Dermis blood vessel endothelial cell (primary cell): ENCODE measurements at places on chromosomes 6 and 20. TPM values are rescaled to one million over a fixed set of nuclear protein-coding genes. Genes with fewer than 3 reads are reported as not detected.

DNA sequence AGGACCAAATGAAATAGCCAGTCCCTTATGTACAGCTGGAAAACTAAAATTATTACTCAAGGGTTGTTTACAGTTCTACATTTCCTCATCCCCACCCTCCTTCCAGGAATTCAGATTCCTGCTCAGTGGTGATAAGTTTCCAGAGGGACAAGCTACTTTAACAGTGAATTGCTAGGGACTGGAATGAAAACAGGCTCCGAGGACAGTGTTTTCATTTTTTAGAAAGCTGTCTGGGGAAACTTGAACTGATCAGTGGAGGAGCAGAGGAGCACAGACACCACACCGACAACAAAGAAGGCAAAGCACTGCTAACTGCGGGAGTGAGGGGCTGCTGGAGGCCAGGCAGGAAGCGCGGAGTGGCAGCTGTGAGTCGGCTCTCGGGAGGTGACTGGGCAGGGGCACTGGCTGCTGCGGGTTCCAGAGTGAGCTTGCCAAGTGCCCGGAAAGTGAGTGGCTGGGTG is 322.2 kb downstream of the ESR1 start:
- peak; percentile 54 for DNase-seq

DNA sequence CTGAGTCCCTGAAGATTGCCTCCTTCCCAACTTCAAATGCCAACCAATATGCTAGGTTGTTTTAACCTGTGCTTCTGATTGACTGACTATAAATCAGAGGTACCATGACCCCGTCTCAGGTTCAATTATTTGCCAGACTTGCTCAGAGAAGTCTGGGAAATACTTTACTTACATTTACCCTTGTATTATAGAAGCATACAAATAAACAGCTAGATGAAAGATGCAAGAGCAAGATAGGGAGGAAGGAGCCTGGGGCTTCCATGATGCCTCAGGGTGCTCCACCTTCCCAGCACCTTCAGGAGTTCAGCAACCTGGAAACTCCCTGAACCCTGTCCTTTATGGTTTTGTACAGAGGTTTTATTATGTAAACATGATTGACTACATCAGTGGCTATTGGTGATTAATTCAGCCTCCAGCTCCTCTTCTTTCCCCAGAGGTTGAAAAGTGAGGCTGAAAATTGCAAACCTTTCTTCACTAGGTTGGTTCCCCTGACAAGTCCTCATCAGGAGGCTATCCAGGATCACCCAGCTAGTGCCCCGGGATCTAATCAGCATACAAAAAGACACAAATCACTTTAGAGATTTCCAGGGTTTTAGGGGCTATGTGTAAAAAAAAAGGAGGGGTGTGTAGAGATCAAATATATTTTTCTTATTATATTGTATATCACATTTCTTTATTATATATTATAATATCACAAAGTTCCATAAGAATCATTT is 547.7 kb downstream of the EPM2A start:
- no peak for DNase-seq

GRCh38 chr6:71645299-71645698 is 241.1 kb upstream of the RIMS1 start:
- DNase-seq = no peak

DNA sequence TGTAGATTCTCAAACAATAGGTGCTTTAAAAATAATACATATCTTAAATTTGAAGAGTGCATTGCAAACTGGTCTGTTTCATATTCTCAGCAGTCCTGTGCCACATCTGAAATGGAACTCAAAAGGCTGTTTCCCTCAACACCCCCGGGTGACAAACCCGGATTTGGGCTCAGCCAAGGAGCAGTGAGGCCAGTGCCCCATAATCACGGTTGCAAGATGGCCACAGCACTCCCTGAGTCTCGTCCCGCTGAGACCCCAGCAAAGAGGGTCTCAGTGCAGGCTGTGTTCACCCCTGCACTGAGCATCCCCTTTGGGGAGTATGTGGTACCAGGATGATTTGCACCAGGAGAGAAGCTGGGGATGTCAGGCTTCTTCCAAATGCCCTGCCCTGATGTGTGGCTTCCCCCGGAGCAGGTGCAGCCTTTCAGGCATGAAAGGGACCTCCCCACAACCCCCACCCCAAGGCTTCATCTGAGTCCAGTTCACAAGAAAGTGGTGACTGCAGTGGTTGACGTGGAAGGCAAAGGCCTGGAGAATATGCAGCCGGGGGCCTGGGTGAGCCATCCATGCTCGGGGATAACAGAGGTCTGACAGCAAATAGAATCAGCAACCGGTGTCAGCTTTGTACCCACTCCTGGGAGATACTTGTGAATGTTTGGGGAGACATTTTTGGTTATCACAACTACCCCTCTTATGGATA is 202.9 kb downstream of the SYNDIG1 start:
- DNase-seq = no peak

GRCh38 chr6:113488061-113488460 is 369.1 kb upstream of the MARCKS start:
- no peak for DNase-seq

DNA sequence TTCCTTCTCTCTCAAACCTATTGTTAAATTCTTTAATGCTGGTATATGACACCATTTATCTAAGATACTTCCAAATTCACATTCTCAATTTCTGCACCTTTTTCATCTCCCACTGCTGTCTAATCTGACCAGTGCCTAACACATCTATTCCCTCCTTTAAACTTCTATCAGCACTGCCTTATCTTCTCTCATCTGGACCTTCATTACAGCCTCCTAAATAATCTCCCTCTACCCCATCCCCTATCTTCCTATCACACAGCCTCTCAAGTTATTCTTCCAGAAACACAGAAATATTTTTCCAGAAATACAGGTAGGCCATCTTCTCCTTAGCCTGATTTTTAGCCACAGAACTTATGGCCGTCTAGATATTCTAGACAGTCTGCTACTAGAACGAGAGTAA is 5.5 kb downstream of the DTNBP1 start:
- DNase-seq = no peak

DNA sequence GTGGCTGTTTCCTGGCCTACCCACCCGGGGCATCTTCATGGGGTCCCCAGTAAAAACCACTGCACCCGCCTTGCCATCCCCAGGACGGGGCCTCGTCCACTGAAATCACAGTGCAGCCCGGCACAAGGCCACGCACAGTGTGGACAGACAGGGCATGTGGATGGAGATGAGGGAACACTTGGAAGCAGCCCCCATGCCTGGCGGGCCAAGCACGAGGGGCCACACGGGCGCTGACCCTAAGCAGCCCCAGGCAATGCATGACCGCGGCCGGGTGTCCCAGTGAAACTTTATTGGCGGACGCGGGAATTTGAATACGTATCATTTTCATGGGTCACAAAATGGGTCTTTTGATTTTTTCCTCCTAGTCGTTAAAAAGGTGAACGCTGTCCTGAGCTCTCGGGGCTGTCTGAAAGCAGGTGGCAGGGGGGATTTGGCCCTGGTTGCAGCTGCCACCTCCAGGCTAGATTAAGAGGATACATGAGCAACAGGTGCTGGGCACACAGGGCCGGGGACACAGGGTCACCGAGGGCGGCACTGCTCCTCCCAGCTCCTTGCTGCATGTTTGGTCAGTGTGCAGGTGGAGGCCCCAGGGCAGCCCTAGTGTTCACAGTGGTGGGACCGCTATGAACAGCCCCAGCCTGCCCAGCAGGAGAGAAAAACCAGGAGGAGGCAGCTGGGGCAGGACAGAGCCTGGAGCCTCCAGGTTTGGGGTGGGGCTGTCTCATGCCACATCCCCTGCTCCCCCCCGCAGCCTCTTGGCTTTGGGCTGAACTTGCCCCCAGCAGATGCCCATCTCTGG is 74.9 kb upstream of the SLCO4A1 start:
- no peak for DNase-seq

- DNase-seq = no peak
These were observed 91.6 kb downstream of the RNF217 start for GRCh38 chr6:125053809-125054208.

DNA sequence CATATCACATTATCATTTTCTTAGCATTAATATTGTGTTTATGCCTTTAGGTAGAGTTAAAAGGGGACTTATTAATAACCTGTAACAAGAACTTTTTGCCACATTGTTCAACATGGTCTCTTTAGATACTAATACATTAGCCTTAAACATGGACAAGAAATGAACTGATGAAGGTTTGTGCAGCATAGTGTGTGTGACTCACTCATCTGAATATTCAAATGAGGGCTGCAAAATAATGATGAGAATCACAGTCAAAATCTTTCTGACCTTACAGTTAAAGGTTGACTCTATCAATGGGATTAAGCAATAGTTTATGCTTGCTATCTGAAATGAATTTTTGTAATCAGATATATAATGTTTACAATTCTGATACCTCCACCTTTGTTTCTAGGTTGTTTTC is 1189.3 kb upstream of the CITED2 start:
- DNase-seq = no peak

DNA sequence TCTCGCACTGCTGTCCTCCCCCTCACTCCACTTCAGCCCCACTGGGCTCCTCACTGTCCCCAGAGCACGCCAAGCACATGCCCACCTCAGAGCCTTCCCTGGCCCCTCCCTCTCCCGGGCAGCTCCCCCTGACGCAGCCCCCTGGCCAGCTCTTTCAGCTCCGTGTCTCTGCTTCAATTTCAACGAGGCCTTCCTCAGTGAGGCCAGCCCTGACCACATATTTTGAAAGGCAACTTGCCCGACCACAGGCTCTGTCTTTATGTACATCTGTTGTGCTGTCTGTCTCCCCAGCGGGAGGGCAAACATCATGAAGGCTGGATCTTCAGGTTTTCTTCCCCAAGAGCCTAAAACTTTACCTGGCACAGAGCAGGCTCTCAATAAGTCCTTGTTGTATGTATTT is 44.6 kb downstream of the JPH2 start:
- no peak for DNase-seq

GRCh38 chr6:120278689-120279396 is 929.3 kb upstream of the MAN1A1 start:
- DNase-seq = no peak

- DNase-seq = no peak
These were observed 325.2 kb downstream of the NRN1 start for GRCh38 chr6:5681480-5681879.

DNA sequence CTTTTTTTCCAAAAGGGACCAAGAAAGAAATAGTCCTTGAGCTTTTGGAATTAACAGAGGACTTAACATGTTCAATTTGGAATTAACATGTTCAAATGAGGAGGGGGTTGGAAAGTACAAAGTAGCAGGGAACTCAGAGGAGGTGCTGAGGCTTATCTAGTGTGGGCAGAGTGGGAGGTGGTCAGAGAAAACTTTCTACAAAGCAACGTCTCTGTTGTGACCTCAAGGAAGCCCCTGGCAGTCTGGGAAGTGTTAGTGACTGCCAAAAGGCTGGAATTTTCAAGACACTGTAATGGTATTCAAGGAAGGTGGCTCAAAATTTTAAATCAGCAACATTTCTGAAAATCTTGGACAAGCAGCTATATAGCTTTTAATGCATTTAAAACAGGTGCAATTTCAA is 7.3 kb downstream of the ECI2 start:
- DNase-seq = no peak

DNA sequence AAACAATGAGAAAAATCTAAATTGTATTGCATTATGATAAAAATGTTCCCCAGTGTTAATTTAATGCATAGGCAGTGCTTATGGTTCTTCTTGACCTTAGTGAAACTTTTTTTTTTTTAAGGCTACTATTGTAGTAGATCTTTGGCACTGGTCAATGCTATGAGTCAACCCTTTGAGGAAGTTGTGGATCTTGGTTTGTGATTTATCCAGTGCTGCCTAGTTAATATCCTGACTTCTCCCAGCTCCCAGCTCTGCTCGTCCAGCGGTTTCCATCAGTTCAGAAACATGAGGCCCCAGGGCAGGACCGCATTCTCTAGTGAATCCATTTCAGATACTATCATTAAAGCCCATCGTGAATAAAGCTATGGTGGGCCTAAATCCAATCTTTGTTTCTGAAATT is 364.5 kb upstream of the JARID2 start:
- peak; percentile 71 for DNase-seq

DNA sequence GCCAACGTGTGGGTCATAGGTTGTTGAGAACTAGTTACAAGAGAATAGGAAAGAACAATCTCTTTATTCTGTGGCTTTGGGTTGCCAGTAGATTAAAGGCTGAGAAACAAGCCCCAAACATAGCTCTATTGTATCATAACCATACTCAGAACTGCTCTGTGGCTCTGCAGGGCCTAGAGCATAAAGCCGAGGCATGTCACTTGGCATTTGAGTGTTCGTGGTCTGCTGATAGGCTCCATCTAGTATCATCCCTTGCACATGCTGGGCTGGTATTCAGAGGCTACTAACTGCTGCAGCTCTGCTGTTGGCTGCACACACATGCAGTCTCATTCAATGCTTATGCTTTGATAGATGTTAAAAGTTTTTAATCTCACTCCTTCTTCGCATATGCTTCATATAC is 157.9 kb downstream of the OGFRL1 start:
- no peak for DNase-seq

GRCh38 chr20:32034581-32035425 is 17.2 kb upstream of the HCK start:
- DNase-seq = peak; percentile 25

- no peak for DNase-seq
These were observed 97.3 kb downstream of the ADGRB3 start for GRCh38 chr6:68732423-68732822.

DNA sequence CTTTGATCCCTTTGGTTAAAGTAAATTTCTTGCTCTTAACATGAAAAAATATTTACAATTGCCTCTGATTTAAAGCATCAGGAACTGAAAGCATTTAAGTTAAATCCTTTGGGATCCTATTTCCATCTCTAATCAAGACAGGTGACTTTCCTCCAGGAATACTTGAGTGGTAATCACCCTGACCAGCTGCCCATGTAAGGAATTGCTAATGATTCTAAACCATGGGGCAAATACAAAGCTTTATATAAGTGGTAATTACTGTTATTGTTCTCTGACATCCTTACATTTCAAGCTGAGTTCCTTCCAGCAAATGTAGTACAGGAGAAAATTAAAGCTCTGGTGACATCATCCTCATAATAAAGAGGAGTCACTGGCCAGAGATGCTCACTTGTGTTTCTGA is 100.6 kb downstream of the CRYBG1 start:
- no peak for DNase-seq

DNA sequence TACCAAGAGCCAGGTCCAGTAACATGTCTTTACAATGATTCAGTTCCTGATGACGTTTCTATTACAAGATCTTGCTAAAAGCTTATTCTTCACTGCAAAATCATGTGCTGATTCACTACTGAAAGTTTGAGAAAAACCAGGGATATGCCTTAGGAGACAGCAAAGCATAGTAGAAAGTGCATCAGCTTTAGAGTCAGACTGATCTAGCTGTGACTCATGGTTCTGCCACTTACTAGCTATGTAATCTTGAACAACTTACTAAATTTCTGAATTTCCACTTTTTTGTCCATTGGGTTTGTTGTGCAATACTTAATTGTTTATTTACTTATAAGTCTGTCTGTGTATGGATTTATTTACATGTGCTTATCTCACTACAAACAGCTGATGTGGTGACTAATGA is 198.5 kb upstream of the RSPO3 start:
- peak; percentile 60 for DNase-seq

ELOVL2 gene
- total RNA-seq = under 0.01 TPM in 1 of 2 replicates, not detected in the other

JAG1 gene
- total RNA-seq = 124 and 203 TPM in 2 replicates

TGM3 gene
- not detected in 2 replicates for total RNA-seq

GSTA4 gene
- 17.7 and 26.1 TPM in 2 replicates for total RNA-seq

ADGRF4 gene
- total RNA-seq = under 0.01 TPM in 1 of 2 replicates, not detected in the other

TSBP1 gene
- not detected in 2 replicates for total RNA-seq

PACSIN1 gene
- total RNA-seq = not detected in 2 replicates

SNX5 gene
- total RNA-seq = 97.3 and 135 TPM in 2 replicates

ABHD16B gene
- total RNA-seq = not detected in 2 replicates

ARMC2 gene
- total RNA-seq = 0.51 and 0.79 TPM in 2 replicates

EYS gene
- total RNA-seq = not detected in 2 replicates

SLC2A10 gene
- total RNA-seq = 16.0 and 16.7 TPM in 2 replicates

ZSCAN23 gene
- total RNA-seq = 0.51 and 0.74 TPM in 2 replicates

BTN1A1 gene
- total RNA-seq = not detected in 2 replicates
